NT2/D1 (cell line): ENCODE measurements at places on chromosomes 5 and 9.

DNA sequence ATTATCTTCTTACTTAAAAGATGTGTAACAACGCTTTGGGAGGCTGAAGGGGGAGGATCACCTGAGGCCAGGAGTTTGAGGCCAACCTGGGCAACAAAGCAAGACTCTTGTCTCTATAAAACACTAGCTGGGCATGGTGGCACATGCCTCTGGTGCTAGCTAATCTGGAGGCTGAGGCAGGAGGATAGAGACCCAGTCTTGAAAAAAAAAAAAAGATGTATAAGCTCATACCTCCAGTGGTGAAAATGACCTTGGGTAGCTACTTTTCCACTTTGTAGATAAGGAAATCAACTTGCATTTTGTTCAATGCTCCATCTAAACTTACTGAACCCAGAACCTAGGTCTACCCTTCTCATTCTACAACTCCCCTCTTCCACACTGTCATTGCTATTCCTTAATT is 16.6 kb downstream of the ARRDC3 start:
- DNase-seq, result no peak

DNA sequence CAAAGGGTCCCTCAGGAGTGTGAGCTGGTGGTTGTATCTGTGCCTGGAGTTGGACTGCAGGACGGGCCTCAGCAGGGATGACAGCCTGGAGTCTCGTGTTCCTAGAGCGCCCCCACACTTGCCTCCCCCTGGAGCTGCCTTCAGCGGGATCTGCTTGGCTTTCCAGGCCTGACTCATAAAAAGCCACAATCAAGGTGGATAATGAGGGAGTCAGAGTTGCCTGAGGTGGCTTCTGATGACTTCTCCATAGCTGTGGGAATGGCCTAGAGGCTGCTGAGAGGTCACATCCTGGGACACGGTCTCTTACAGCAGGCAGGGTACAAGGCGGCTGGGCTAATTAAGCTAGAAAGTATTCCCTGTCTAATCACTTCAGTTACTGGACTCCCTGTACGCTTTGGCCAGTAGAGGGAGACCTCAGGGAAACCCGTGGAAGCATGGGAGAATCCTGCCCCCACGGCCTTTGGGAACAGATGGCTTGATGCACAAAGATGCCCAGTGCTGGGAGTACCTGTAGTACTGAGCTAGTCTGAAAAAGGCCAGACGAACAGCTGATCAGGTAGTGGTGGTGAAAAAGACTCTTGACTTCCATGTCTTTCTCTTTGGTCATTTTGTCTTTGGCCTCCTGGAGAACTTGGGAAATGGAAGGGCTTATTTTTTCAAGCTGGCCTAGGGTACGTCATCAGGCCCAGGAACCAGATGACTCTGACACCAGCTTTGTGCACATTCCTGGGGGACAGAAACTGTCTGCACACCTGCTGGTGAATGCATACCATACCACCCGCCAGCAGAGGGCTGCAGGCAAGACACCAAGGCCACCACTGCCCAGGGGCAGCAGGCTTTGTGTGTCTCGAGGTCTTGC is 16.1 kb upstream of the FRRS1L start:
- DNase-seq, result no peak

- no peak for DNase-seq
These were observed 56.6 kb upstream of the CAMK4 start for GRCh38 chr5:111167551-111167950.

DNA sequence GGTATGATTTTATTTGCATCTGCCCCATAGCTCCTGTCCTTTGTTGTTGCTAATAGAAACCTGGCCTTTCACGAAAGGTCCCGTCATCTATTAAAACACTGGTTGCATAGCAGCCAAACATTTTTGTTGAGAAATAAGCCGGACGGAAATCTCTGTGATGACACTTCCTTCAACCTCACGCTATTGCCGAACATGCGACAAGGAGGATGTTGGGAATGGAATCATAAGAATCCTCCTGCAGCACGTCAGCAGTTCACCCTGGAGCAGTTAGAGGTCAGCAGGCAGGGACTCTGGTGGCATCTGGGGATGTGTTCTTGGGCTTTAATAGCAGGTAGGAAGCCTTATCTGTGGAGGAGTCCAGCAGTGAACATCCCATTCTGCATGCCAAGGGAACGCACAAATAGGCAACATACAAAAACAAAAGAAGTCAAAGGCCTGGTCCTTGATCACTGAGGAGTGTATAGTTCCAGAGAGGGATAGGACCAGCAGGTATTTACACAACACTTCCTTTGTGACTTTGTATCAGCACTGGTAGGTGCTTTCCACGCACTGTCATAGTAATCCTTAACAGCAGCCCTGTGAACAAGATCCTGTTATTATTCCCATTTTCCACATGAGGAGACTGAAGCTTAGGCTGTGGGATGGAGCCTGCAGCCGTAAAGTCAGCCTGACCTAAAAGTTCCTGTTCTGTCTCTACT is 33.4 kb downstream of the ARHGAP26 start:
- DNase-seq, result no peak

GRCh38 chr5:101948615-101949014 is 347.5 kb downstream of the SLCO4C1 start:
- DNase-seq, result no peak

- no peak for DNase-seq
These were observed 46.8 kb downstream of the INIP start for GRCh38 chr9:112670991-112671625.
